ENCODE measurements at places on chromosomes 1 and 21.

DNA sequence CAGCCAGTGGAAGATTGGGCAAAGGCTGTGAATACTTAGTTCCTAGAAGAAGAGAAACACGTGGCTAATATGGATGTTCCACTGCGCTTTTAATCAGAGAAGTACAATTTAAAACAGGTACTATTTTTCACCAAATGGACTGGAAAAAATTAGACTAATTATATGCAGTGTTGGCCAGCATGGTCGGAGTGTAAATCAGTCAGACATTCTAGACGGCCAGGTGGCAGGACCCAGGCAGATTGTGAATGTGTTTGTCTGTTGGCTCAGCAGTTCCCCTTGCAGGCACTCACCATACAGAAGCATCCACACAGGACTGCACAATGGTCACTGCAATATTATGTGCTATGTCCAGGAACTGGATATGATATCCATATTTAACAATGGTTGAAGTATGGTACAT, 23.9 kb upstream of the SLC25A34 start:
- DNase-seq, result no peak

- no peak for DNase-seq
These were observed 73.2 kb downstream of the ZC3H11B start for GRCh38 chr1:219539645-219540254.

GRCh38 chr1:33004613-33005012, 32.1 kb downstream of the AK2 start:
- DNase-seq, result no peak

- no peak for DNase-seq
These were observed 26.9 kb downstream of the RPL5 start for GRCh38 chr1:92858564-92859399.

GRCh38 chr1:54312796-54313316, 93.3 kb downstream of the SSBP3 start:
- DNase-seq, result no peak

GRCh38 chr1:81619156-81619555, 181.6 kb upstream of the ADGRL2 start:
- no peak for DNase-seq

DNA sequence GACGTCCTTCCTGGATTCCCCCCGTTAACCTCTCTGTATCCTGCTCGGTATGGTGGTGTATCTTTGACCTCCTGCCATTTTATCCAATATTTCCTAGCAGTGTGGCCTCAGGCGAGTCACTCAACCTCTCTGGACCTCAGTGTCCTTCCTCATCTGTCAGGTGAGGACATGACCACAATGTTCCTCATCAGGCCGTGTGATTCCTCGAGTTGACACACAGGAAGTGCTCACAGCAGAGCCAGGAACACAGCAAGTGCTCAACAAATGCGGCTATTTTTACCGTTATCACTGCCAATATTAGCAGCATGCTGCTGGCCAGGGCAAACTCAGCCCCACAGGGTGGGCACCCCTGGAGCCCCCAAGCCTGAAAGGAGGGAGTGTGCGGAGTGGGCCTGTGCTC, 450.2 kb downstream of the KIF26B start:
- no peak for DNase-seq

DNA sequence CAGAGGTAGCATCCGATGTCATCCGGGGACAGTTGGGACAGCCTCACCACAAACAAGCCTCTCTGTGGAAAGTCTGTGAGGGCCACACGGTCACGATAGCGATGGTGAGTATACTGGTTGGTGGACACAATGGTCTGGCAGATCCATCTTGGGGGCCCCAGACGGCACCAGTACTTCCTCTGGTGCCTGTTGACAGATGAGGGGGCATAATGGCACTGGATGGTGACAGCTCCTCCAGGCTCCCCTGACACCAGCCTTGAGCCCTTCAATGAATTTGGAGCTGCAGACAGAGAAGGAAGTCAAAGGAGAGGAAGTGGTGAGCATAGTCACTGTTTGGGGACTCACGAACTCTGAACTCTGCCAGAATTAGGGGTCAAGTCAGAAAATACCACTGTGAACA, 8.0 kb downstream of the FCAMR start:
- DNase-seq, result no peak

GRCh38 chr1:30868833-30869435, 39.6 kb downstream of the SDC3 start:
- DNase-seq, result no peak

GRCh38 chr1:32992489-32993323, 28.1 kb upstream of the RNF19B start:
- no peak for DNase-seq

DNA sequence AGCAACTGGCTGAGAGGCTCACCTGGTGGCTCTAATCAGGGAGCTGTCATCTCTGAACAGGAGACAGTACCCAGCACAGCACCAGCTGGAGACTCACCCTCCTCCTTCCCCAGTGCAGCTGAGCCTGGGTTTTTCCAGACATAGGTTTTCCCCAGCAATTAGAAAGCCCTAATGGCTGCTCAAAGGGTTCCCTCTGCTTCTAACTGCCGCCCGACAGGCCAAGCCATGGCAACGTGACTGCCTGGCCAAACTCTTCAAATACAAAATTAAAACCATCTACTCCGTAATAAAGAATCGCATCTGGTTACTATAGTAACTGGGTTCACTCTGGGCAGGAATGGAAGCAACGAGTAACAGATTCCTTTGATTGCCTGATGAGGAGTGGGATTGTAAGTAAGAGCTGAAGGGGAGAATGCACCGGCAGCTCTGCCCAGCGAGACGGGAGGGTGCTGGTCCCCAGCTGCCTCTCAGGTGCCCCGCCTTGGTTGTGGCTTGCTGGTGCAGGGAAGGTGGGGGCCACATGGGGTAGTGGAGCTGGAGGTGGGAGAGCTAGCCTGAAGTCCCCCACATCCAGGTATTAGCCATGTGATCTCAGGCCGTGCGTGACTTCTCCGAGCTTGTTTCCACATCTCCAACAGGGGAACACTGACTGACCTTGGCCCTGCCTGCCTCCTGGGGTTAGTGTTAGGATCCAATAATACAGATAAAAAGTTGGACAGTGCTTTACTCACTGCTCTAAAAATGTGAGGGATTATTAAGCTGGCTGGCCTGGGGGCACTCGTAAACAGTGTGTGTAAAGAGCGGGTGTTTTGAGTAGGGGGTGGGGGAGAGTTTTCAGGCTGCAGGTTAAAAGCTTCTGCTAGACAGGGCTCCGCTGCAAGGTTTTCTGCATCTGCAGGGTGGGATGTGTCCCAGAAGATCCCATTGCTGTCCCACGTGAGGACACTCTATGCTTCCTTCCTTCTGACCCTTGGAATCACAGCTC, 94.2 kb downstream of the KCNN3 start:
- DNase-seq, result no peak

Data from cortex of kidney (tissue), 1 donor.